WTC11 (cell line): ENCODE measurements at places on chromosomes 5 and 9.

DNA sequence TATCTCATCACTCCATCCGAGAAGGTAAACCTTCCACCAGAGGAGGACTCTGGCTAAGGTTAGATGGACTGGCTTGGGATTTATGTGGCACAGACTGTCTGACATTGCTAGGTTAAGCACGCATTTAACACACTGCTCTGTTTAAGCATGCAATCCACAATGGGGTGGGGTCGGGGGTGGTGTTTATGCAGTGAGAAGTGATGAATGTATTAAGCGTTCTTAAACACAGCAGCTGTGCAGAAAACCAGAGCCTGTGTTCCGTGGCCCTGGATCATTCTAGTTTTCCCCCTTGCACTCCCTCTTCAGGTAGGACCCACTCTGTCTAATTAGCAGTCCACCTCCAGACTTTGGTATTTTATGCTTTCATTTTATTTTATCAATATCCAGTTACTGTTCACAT is 46.4 kb downstream of the STXBP1 start:
- no peak for DNase-seq

- no peak for DNase-seq
Observed at GRCh38 chr9:19386502-19387044, 6.5 kb upstream of the RPS6 start.

DNA sequence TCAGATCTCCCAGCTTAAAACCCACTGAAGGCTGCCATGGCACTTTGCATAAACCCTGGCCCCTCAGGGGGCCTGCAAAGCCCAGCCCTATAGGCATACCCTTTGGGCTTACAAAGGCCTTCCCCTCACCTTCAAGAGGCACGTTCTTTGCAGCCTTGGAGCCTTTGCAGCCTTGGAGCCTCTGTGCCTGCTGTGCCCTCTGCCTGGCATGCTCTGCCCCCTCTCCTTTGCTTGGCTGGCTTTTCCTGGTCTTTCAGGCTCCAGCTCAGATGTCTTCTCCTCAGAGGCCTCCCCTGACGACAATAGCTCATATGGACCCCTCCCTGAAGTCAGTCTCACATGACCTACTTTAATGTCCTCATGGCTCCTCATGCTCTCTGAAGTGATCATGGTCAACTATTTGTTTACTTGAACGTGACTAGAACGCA is 60.3 kb downstream of the CXXC5 start:
- no peak for DNase-seq

- no peak for DNase-seq
Observed at GRCh38 chr9:87431837-87432236, 65.8 kb upstream of the DAPK1 start.

DNA sequence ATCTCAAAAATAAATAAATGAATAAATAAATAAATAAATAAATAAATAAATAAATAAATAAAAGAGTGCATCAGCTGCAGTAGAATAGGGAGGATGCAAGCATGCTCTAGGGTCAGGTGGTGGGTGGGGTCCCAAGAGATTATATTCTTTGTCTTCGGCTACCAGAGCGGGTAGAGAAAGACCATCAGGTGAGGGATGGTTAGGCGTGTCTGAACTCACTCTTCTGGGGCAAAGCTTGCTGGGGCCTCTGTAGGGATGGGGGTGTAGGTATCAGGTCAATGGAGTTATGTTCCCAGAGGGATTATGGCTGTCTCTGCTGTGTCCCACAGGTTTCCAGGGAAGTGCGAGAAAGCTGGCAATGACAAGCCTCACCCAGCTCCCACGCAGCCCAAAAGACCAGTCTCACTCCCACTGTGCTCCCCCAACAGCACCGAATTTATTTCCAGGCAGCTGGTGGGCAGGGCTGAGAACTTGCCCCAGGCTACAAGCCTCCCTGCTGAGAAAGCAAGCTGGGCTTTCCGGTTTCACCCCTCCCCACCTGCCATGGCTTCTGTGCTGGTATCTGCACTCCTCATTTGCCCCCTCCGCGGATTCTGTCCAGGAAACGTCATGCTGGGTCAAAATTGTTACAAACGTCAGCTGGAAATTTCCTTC is 180.8 kb downstream of the LURAP1L start:
- peak; percentile 52 for DNase-seq

DNA sequence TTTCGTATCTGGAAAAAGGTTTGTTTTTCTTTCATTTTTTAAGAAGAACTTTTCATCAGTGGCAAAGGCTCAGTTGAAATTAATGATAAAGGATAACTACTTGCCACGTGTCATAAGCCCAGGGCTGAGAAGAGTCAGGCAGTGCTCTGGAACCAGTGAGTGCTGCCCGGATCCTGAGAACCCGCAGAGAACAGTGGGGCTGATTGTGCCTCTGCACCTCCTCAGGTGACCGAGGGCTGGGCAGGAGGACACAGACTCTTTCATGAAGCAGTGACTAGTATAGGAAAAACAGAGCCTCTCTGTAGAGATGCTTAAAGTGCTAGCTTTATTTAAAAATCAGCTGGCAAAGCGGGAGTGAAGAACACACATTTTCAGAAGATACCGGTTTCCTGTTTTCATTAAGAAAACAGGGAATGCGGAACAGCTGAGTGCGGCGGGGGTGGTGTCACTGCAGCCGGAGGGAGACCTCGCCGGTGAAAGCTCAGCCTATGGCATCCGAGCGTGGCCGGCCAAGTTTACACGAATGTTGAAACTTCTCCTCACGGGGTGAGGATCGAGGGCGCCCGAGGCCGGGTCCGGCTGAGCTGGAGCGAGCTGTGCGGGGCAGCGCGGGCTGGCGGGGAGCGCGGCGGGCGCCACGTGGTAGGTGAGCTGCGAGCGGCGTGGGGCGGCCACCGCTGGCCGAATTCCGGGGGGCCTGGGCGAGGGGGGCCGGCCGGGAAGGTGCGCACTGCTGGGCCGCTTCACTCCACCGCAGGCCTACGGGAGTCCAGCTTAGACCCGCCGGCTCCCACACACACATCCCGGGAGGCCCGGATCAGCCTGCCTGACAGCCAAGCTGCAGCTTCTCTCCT is 134.7 kb upstream of the DMRT1 start:
- peak; percentile 64 for DNase-seq

- no peak for DNase-seq
Observed at GRCh38 chr5:56211298-56211865, 21.7 kb downstream of the ANKRD55 start.

DNA sequence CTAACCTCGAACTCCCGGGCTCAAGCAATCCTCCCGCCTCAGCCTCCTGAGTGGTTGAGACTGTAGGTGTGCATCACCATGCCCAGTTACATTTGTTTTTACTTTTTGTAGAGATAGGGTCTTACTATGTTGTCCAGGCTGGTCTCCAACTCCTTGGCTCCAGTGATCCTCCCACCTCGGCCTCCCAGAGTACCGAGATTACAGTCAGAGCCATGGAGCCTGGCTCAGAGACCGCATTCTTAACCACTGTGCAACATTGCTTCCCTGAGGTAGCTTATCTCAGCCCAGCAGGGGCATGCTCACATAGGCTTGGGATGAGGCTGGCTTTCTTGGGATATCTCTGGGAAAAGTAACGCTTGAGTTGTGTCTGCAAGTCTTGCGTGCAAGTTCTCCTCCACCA is 99.7 kb downstream of the SPRY4 start:
- no peak for DNase-seq

DNA sequence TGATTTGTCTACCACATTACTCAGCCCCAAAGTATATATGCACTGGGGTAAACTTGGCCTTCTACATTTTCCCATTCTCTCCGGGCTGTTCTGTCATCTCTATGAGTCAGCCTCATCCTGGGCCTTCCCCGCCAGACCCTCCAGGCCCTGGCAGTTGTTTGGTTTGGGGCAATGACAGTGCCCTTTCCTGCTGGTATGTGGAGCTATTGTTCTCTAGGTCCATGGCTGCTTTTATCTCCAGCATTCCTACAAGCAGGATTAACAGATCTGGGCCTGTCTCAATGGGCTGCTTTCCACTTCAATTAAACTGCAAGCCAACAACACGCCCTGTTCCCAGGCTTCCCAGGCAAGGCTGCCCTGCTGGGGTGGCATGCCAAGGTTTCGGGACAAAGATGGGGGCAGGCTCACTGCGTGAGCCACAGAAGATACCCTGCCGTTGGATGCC is 136.4 kb downstream of the SLIT3 start:
- peak; percentile 18 for DNase-seq
